ENCODE measurements at places on chromosomes 4 and X.

DNA sequence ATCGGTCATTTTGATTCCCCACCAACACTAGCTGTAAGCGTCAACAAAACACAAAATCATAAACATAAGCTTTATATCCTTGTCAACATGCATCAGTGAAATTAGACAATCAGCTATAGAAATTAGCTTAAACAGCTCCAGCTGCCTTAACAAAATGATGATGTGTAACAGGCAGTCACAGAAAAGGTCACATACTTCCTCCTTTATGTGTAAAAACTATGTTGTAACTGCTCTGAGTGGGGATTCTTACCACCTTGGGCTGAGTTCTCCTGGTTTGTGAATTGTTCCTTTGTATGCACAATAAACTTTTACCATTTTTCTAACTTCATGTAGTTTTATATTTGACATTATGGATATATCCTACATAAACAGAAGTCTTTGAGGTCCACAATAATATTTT lies 73.9 kb upstream of the MAP9 start:
- DNase-seq, result no peak

- DNase-seq, result no peak
Measured at GRCh38 chr4:177509226-177509745, 67.0 kb upstream of the AGA start.

- DNase-seq, result no peak
Measured at GRCh38 chrX:18065956-18066355, 154.7 kb downstream of the BEND2 start.

DNA sequence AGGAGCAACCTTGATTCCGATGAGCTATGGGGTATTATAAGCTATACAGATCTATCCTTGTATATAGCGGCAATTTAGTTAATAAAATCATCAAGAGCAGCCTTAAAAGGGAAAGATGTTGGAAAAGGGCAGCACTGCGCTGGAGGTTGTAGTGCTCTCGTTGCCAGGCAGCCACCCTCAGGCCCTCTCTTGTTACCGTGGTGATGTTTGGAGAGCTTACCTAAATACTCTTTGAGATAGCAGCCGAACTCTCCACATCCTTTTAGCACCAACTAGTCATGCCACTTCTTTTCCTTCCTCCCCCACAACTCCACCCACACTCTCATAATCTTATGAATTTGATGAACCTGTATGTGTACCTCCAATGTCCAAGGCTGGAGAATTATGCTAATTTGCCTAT lies 3.8 kb upstream of the RADX start:
- DNase-seq, result no peak

- no peak for DNase-seq
Measured at GRCh38 chr4:188037003-188037713, 41.6 kb downstream of the ZFP42 start.

GRCh38 chrX:106902684-106903083 lies 457 bp downstream of the RIPPLY1 start:
- DNase-seq, result no peak

DNA sequence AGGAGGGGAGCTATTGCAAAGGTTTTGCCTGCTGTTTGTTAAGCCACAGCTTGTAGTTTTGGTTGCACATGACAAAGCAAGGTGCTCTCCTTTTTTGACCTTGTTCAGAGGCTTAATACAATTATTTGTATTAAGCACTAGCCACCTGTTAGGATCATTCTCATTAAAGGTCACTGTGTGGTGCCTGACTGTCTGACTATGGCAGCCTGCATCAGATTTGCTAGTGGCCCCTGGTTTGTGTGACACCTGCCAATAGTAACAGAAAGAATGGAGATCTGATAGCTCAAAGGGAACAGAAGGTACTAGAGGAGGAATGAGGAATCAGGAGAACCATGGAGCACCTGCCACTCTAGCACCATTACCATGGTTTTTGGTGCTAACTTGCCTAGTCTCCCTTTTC lies 102.5 kb downstream of the POLA1 start:
- DNase-seq, result no peak

- DNase-seq, result no peak
Measured at GRCh38 chr4:73600954-73601353, 19.3 kb downstream of the RASSF6 start.

DNA sequence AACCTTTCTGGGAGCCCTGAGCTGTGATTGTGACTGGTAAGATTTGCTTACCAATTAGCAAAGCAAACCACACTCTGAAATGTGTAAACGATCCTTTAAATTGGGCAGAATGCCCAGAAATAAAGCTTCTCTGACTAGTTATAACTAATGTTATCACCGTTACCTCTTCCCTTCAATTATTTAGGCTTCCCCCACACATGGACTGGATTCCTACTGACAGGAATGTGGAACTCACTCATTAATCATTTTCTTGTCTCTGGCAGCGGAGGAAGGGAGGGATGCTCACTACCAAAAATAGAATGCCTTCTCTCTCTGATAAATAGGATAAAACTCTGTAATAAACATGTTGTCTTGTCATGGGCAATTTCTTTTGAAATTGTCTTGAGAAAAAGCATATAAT lies 25.3 kb upstream of the NWD2 start:
- DNase-seq, result no peak

- DNase-seq, result no peak
Measured at GRCh38 chr4:4486969-4487368, 54.9 kb downstream of the STX18 start.

DNA sequence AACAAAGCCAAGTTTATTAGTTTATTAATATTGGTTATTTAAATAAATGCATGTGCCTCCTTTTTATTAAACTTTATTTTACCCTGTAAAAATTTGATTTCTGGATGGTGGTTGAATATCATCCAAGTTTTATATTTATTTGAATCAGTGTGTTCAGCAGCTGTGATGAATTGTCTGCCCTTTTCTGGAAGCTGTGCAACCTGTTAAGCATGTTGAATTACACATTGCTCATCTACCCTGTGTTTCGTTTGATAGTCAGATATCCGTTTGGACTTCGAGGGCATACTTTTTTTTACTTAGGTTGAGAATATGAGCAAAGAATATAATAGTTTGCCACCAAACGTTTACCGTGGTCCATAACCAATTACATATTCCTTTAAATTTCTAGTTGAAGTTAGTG lies 95.8 kb upstream of the TENM3 start:
- DNase-seq, result no peak

DNA sequence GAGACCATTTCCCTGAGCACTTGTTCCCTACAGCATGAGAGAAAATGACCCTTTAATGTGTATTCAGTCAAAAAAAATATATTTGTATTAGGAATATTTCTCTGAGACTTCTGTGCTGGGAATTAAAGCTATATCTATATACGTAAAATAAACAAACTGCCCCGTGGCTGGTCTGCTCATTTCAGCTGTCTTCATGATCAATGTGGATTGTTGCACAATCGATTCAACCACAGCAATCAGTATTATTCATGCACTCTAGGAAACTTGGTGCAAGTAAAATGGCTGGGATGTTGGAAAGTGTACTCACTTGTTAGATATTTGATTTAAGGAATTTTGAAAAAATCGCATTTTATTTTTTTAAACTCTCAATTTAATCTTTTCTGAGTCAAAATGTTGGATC lies 307.9 kb upstream of the ZFP42 start:
- DNase-seq, result no peak

Measured in stimulated activated CD8-positive, alpha-beta memory T cell treated with anti-CD3 and anti-CD28 coated beads, Interleukin-7, amount 100 ng/mL, for 24 hours (primary cell).